ENCODE measurements at places on chromosomes 1 and 21.
A peak's percentile ranks its signal among the peaks of the same experiment; 100 is the strongest.

DNA sequence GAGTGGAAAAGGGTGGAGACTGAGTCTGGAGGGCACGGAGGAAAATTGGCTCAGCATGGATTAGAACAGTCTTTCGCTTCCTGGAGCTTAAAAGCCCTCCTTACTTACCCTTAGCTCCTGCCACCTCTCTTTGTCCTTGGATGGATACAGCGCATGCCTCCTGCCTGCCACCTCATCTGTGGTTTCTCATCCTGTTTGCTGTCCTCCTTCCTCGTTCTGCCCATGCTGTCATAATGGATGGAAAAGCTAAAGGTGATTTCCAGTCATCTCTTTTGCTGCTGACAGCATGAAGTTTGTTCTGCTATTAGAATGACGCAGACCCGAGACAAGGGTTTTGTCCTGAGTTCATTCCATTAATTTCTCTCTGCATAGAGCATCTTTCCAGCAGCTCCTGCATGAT, 425.9 kb downstream of the KIF26B start:
- no peak for DNase-seq

DNA sequence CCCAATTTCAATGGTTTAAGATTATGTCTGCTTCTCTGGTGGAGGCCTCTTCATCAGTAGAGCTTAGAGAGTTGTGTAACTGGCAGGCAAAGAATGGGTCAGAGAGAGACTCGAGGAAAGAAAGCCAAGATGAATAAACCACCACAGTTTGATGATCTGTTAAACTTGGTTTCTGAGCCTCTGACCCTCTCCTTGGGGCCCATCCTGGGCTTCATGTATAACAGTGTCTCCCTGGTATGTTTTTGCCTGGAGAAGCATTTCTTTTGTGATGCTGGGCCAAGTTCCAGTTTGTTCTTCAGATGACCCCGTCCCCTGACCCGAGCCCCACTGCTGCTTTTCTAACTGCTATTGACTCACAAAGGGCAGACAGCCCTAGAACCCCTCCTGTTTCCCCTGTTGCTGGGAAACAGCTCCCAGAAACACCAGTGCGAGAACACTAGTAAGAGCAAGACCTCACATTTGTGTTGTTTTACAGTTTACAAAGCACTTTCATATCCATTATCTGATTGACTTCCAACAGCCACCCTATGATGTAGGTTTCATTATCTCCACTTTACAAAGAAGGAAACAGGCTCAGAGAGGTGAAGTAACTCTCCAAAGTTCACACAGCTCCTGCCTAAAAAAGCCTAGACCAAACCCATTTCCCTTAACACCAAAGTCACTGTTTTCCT, 9.0 kb downstream of the CD2 start:
- no peak for DNase-seq

- DNase-seq: no peak
These were observed 51.1 kb upstream of the CTTNBP2NL start for GRCh38 chr1:112344754-112345423.

DNA sequence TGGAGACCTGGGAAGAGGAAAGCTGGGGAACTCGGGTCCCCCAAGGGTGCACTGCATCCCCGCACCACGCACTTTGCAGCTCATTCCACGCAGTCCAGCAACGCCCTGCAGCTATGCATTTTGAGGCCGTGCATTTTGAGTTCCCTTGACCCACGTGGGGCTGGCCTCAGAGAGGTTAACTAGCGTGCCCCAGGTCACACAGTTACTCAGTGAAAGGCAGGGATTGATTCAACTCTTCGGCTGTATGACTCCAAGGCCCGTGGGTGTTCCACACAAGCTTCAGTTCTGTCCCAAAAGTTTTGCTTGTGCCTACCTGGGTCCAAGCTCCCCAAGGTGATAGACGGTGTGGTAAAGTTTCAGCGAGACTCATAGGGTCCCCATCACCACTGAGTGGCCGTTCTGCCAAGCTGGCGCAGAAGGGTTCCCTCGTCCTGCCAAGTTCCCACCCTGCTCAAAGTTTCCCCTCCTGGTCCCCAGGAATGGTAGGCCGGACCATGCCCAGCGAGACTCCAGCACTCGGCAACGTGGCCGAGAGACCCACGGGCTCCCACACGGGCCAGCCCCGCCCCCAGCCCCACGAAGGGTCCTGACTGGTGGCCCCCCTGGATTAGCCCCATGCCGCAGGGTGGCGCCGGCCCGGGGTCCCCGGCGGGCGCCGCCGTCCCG, 611 bp downstream of the HSPG2 start:
- no peak for DNase-seq

GRCh38 chr1:184771190-184771691, 16.6 kb upstream of the EDEM3 start:
- no peak for DNase-seq

- no peak for DNase-seq
These were observed 16.1 kb downstream of the UBAP2L start for GRCh38 chr1:154236855-154237254.

- DNase-seq: no peak
These were observed 94.5 kb upstream of the TSPAN2 start for GRCh38 chr1:115183721-115184259.

- DNase-seq: no peak
These were observed 24.8 kb downstream of the LHX4 start for GRCh38 chr1:180254854-180255253.

DNA sequence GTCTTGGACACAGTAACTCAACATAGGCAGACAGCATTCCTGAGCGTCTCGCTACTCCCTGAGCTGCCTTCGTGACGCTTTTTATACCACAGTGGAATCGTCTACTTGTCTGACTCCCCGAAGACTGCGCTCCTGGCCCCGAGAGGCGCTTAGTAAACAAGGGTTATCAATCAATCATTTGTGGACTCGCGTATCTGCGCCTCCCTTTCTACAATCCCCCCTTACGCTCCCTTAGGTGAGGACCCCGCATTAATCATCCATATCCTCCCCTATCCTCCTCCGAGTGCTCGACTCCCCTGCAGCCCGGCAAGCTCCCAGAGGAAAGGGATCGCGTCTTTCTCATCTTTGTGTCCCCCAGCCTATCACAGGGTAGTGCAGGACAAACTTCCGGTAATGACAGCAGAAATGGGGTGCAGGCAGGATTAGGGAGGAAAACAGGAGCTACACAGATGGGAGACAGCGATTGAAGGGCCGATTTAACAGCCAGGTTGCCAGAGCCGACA, 522 bp downstream of the TMEM59 start:
- DNase-seq: peak; percentile 25

DNA sequence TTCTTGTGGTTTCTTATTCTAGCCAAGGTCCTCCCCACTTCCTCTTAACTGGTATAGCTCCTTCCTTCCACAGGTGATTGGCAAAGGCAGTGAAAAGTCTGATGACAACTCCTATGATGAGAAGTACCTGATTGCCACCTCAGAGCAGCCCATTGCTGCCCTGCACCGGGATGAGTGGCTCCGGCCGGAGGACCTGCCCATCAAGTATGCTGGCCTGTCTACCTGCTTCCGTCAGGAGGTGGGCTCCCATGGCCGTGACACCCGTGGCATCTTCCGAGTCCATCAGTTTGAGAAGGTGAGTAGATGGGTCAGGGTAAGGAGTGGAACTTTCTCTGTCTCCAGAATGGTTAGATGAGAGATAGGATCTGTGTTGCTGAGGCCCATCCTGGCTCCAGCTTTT, 14.2 kb upstream of the CELSR2 start:
- no peak for DNase-seq

DNA sequence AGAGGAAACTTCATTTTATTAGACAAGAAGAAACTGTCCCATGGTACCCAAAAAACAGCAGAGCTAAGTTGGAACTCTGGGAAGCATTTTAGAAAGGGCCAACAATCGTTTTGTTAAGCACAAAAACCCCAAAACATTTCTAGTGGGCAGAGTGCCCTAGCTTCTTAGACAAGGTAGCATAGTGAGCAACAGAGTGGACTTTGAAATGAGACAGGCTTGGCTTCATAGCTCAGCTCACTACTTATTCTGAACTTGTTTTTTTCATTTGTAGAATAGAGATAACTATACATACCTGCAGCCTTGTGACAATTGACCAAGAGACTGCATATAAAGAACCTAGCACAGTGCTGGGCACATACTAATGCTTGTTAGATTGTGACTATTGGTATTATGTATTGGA, 50.1 kb downstream of the HLX start:
- DNase-seq: no peak

DNA sequence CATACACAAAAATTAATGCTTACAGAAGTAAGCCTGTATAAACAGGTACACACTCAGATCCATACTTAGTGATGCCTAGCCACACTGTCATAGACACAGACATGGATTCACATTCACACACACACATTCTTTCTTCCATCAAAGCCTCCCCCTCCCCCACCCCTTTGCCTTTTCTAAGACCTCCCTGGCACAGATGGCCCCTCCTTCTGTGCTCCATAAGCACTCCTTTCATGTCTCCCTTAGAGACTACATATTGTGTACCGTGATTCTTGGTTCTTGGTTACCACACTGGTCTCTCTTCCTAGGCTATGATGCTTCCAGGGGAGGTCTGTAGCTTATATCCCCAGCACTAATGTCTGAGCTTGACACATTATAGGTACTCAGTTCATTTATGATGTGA, 2.0 kb upstream of the NHLH2 start:
- DNase-seq: no peak
